ENCODE measurements at places on chromosomes 2 and 18. TPM values are rescaled to one million over a fixed set of nuclear protein-coding genes. Genes with fewer than 3 reads are reported as not detected.

DNA sequence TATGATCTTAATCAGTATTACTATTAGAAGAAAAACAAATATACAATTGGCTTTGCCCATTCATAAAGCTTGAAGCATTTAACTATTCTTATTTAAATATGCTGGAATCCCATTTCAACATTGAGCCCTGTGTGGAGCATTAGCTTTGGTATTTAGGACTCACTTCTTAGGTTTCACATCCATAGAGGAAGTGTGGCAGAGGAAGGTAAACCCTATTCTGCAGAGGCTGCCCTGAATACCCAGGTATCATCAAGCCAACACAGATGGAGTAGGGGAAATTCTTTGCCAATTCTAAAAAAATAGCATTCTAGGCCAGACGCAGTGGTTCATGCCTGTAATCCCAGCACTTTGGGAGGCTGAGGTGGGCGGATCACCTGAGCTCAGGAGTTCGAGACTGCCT is 361.5 kb downstream of the FIGN start:
- DNase-seq = no peak

- DNase-seq = no peak
Measured at GRCh38 chr2:26758790-26759321, 5.2 kb upstream of the SLC35F6 start.

DNA sequence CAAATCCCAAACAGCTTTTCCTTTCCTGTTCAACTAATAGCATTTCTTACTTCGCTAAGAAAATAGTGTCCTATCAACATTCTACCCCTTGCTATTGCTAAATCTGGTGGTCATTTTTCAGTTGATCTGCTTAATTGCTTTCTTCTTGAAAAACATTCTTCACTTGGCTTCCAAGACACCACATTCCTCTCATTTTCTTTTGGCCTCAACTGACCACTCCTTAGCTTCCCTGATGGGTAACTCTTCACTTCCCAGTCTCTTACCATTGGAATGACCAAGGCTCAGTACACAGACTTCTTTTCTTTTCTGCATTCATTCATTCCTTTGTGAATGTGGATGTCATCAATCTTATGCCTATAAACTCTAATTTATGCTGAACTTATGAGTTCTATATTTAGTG is 230.8 kb upstream of the CDH2 start:
- DNase-seq = no peak

- no peak for DNase-seq
Measured at GRCh38 chr18:34330308-34330707, 105.6 kb upstream of the NOL4 start.

- DNase-seq = peak; percentile 81
Measured at GRCh38 chr18:76686737-76687231, 135.6 kb upstream of the ZNF236 start.

DNA sequence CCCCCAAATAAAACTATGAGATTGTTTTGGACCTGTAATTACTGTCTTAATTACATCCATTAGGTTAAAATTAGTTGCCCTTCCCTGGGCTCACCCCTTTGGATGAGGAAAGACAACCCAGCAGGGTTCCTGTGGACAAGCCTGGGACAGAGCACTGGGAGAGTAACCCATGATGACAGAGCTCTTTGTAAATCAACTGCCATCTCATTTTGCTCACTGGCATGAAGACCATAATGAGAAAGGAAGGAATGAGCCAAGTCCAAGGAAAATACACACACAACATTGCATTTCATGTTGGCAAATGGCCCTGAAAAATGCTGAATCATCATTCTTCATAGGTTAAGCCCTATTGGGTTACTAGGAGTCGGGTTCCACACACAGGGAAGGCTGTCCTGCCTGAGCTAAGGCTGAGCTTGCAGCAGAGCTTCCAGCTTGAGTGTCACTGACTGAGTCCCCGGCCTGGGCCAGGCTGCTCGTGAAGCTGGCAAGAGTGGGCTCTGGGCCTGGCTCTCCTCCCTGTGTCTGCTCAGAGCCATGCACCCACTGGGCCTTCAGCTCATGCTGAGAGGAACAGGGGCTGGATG is 94.1 kb upstream of the ACAA2 start:
- DNase-seq = no peak

GRCh38 chr2:137689549-137689948 is 274.7 kb upstream of the HNMT start:
- no peak for DNase-seq

GRCh38 chr18:8348051-8348720 is 261.1 kb upstream of the RAB12 start:
- no peak for DNase-seq

DNA sequence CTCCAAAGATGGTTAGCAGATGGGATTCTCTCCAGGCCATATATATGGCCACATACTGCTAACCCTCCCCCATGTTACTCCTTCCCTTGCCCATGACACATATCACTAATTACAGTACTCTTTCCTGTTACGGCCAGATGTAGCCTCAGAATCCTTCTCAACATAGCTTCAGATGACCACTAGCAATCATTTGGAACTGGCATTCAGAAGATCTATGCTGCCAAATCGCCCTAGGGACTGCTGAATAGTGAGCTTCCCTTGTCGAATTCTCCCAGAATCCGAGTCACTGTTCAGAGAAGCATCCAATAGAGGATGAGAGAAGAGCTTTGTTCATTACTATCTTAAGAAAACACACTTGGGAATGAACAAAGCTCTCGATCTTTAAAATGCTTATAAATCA is 121.2 kb upstream of the TANK start:
- DNase-seq = no peak

RNF144A gene
- total RNA-seq = 14.3 TPM

ASXL3 gene
- total RNA-seq = 9.2 TPM

PDE1A gene
- total RNA-seq = 15.6 TPM

TBR1 gene
- total RNA-seq = not detected

PLCD4 gene
- total RNA-seq = 0.79 TPM

ABCG8 gene
- total RNA-seq = not detected

GULP1 gene
- 8.7 TPM for total RNA-seq

POTEJ gene
- total RNA-seq = 2.1 TPM
